Germinal center (tissue), 1 donor: ENCODE measurements at places on chromosomes 2 and 18.

DNA sequence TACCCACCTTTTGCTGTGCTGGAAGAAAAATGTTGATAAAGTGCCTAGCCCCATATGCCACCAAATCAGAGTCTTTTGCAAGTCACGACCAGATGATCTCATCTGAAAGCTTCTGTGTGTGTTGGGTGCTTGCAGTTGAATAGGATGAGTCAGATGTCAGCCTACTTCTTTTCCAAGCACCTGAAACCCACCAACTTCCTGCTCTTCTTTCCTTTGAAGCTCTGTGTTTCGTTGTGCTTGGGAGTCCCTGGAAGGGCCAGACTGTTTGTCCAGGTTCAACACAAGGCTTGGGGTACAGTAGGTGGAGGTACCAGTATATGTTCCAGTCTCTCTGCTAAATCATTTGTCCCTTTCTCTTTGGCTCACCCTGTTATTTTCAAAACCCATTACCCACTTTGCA is 36.8 kb upstream of the LCLAT1 start:
- no peak for DNase-seq

DNA sequence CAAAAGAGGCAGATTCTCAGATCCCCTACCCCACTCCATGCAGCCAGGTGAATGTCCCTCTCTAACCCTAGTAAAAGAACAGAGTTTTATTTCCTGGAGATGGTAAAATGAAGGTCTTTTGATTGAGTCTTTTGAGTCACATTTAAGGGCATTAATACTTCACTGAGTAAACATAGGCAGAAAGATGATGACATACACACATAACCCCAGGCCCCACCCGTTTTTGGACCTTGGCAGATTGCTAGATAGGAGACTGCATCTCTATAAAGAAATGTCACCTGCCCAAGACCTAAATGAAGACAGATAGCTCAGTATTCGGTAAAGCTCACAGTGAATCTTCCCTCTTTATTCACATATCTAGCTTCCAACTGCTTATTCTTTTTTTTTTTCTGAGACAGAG is 28.3 kb upstream of the PEX13 start:
- DNase-seq: no peak

DNA sequence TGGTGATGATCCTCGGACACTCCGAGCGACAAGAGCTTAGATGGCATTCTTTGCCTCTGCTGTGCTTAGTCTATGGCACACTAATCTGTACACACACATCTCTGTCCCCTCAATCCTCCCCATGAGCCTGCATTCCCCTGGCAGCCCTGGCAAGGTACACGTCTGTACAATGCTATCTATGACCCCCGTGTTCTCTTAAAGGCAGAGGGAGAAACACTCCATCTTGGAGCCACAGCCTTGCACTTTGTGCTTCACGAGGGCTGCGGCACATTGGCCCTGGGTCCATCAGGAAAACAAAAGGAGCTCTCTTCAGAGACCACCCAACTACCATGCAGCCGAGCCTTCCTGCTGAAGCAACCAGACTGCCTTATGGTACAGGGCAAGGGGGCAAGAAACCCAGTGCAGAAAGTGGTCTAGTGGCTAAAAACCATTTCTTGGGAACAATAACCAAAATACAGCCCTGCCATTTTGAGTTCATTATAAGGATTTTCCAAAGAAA is 42.5 kb downstream of the STEAP3 start:
- no peak for DNase-seq

- DNase-seq: no peak
These were observed 19.9 kb downstream of the SIGLEC15 start for GRCh38 chr18:45845410-45845809.

DNA sequence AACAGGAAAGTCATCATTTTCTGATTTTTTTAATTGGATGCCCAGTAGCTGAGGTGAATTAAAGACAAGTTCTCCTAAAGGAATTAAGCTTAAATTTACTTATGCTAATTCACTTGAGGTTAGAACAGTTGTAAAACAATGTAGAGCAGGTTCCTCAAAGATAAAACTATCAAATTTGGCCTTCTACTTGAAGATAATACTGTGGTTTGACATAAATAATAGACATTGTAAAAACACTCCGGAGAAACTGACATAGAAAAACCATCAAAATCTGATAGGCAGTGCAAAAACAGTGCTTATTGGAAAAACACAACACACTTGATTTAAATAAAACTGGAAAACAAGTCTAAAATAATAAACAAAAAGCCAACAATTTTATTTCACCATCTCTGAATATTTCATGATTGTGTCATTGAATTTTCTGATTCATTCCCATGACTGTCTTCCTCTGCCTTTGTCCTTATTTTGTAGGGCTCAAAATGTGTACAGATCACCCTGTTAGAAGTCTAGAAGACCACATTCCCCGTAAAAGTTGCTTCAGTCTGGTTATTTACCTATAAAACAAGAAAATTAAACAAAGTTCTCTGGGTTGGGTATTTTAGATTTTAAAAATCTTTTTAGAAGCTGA is 28.3 kb upstream of the SLC40A1 start:
- no peak for DNase-seq

DNA sequence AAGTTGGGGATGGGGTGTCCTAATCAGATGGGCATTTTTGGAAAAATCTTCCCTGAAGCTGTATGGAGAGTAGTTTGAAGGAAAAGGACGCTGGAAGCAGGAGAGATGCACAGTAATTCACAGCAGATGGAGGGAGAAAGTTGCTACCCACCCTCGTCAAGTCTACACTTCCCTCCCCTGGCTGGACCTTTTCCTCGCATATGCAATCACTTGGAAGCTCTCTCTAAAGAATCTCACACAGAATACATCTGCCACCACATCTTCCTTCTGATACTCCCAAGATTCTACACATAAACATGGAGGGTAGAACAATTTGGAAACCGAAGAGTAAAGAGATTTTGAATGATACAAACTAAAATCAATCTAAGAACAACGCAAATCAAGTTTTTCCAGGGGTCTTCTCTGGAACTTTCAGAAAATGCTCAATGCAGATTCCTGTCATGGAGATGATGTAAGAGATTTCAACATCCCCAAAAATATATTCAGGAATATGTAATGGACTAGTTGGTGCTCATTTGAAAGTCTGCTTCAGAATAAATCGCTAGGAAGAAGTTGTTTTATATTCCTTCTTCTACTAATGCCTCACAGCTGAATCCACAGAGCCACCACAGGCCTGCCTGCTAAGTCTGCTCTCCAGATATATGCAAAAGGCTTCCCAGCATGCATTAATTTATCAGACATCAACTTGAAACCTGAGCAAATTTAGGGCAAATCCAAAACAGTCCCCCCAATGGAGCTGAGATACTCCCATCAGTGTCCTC is 291.5 kb downstream of the LRATD1 start:
- no peak for DNase-seq

GRCh38 chr2:187939180-187939579 is 352.5 kb upstream of the GULP1 start:
- DNase-seq: no peak

- DNase-seq: no peak
These were observed 112.2 kb downstream of the MAP4K4 start for GRCh38 chr2:101809698-101810097.

- peak; percentile 68 for DNase-seq
These were observed 6.6 kb upstream of the RPL37A start for GRCh38 chr2:216491793-216492596.

- no peak for DNase-seq
These were observed 67.9 kb downstream of the TMEM185B start for GRCh38 chr2:120155308-120155707.

DNA sequence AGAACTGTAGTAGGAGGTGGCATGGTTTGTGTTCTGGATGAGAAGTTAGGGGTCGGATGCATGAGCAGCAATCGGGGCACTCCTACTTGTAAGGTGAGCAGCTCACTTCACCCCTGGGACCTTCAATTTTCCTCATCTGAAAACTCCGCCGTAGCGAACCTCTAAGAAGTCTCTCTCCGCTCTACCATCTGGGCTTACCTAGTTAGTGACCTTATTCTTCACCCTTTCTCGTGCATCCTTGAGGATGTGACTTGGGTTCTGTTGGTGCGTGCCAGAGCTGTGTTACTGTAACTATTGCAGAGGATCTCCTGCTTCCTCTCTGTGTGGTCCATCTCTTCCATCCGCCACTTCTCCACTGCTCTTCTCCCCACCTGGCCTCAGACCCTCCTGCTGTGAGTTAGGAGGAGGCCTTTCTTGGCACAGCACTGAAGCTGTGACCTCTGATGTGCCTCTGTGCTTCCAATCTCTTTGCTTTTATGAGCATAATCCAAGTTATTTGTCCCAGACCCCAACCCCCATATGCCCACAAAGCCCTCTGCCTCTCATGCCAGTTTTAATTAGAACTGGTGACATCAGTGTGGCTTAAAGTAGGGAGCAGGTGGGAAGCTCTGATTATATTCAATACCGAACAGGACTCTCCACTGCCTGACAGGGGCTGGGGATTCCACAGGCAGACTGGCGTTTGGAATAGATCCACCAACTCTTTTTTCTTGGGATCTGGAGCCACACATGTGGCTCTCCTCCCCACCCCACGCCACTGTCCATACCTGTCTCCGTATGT is 178.4 kb downstream of the BCL2 start:
- DNase-seq: no peak

DNA sequence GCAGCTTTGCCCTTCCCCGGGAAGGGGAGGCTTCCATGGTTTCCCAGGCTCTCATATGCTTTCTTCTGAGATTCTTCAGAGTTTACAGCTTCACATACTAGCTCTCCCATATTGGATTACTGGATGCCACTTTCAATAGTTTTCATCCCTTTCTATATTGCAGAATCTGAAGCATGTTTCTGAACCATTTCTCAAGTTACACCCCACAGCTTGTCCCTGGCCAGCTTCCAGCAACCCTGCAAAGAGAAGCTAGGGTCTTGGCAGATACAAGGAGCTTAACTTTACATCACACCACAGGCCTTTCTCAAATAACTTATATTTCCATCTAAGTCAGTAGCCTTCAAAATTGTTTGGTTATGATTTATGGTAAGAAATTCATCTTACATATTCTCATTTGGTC is 39.6 kb downstream of the LHCGR start:
- no peak for DNase-seq

- DNase-seq: no peak
These were observed 13.4 kb downstream of the PARD6G start for GRCh38 chr18:80233899-80234298.

GRCh38 chr2:12300019-12300602 is 416.6 kb upstream of the TRIB2 start:
- no peak for DNase-seq

DNA sequence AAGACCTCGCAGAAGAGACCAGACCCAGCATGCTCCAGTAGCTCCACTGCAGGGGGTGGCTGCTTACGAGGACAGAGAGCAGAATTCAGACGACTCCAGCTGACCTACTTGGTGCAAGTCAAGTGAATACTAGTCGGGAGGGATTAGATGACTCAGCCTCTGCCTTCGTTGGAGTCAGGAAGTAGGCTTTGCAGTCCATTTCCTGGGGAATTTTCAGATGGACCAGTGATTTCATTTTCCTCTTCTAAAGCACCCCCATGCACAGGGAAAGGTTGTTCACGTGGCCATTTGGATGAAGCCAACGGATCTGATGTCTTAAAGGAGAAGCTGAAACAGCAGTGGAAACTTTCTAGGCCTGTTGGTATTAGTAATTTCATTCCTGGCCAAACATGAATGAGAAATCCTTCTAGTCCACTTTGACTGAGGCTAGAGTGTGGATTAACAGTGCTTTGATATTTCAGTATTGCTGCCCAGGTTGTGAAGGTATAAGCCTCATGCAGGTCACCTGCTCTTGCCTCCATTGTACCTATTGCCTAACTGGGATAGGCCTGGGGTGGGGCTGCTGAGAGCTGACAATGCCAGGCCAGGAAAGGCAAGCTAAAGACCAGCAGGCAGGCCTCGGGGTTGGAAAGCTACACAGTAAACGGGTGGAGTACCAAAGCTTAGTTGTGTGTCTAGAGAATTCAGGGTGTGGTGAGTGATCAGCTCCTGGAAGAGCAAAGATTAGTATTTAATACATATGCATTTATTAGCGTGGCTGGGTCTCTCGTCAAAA is 117.6 kb upstream of the FOSL2 start:
- DNase-seq: no peak

GRCh38 chr2:169513926-169514325 is 4.4 kb downstream of the KLHL41 start:
- no peak for DNase-seq

- DNase-seq: no peak
These were observed 220.4 kb upstream of the TFPI start for GRCh38 chr2:187774551-187775071.

DNA sequence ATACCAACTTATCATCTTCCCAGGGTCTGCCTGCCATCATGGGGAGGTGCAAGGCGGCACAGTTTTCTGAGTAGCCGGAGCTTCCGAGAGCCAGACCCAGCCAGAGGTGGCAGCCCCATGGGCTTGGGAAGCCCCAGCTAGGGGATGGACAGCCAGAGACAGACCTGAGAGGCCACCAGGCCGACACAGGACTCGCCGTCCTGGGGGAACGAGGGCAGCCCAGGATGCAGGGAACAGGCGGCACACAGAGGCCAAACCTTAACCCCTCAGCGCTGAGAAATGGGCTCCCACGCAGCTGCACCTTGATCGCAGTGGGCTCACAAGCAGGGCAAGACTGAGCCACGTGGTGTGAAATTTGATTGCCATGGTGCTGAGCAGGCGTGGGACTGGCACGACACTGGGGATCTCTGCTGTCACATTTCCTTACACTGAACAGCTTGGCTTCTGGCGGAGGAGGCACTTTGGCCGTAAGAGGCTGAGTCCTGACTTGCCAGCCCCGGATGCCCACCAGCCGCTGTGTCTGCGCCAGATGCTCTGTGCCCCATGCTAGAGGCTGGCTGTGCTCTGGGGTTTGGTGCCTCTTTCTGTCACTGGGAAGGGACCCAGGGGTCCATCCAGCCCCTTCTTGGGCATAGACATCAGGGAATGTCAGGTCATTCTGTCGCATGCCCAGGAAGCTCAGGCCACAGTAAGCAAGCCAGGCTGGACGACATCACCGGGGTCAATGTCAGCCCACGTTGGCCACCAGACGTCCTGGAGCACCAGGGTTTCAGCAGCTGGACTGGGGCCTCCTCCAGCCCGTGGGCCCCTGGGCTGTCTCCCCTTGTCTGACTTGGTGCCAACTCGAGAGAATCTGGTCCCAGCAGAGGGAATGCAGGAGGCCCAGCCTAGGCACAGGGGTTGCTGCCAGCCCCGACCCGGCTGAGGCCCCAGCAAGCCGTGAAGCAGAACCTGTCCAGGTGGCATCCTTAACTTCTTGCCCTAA is 312.1 kb upstream of the MYT1L start:
- DNase-seq: no peak

DNA sequence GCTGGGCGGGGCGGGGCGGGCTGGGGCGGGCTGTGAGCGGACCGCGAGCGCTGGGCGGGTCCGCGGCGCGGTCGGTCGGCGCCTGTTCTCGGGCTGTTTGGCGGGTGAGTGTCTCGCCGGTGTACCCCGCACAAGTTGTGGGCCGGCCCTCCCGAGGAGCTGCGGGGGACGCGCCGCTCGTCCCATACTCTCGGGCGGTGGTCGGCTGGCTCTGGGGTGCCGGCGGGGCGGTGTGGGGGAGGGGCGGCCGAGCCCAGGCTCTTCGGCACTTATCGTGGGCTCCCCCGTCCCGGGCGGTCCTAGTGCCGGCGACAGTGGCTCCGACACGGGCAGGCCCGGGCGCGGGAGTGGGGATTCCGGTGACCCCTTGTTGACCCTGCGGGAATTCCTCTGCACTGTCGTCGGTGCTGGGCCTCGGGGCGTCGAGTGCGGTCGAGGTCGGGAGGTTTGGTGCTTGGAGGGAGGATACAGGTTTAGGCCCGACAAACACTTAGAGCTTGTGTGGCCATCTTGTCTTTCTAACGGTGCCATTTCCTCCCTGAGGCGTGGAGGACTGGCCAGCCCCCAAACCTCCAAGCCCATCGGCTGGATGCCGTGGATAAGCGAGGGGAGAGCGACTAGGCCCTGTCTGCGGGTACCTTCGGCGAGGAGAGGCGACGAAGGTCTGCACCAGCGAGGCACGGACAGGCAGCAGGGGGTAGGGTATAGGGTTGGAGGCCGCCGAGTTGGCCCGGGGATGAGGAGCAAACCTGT is at the start of gene SEPTIN2:
Gene SEPTIN2, plus strand, starts transcription at position 47 of the 753 bp plus-strand sequence. CDS start 8,308 bp downstream, outside the sequence.
- no peak for DNase-seq
